Activated CD8-positive, alpha-beta memory T cell treated with anti-CD3 and anti-CD28 coated beads for 48 hours (primary cell): ENCODE measurements at places on chromosomes 7 and 10.

- DNase-seq, result no peak
These were observed 2.6 kb downstream of the ST7 start for GRCh38 chr7:116955801-116956476.

DNA sequence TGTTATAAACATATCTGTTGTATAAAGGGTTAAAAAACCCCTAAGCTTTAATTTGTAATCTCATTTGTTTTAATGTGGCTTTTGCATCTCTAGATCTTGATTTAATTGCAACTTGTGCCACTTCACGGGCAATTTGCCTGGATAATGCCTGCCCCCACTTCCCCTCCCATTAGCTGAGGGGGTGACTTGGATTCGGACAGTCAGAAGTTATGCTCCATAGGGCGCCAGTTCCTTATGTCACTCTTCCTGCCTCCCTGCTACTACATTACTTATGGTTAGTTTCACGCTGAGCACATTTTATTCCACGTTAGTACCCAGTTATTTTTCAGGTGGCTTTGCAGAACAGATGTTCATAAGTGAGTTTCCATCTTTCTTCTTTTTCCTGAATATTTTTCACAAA, 1015.2 kb upstream of the PHF14 start:
- no peak for DNase-seq

DNA sequence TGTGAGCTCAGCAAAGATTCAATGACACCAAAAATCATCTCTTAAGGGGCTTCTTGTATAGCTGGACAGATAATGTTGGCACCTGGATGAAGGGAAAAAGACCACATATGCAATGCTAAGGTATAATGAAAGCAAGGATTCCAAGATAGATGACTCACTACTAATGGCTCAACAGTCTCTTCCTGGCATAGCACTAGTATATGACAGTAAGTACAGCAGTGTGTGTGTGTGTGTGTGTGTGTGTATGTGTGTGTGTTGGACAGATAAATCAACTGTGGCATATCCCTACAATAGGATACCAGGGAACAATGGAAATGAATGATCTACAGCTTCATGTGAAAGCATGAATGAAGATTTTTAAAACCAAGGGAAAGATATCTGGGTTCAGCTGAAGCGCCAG, 257.1 kb downstream of the SFMBT2 start:
- DNase-seq, result no peak

- no peak for DNase-seq
These were observed 6.4 kb downstream of the ATE1 start for GRCh38 chr10:121921238-121921931.

DNA sequence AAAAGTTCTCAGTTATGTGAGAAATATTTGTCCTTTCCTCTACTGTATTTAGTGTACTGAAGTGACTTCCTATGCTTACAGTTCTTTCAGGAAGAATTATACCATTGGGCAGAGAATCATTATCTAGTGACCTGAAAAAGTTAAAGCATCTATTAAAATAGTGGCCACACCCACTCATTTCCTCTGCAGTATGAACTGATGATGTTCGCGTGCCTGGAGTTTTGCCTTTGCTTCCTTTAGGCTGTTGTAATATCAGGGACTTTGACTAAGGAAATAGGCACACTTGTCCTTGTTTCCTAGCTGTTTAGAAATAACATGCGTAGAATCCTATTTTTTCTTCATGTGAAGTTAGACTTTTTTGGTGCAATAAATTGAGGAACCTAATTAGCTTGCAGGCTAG, 100.7 kb downstream of the ZMYND11 start:
- DNase-seq, result no peak
